ENCODE measurements at places on chromosomes 1 and 21. TPM values are rescaled to one million over a fixed set of nuclear protein-coding genes. Genes with fewer than 3 reads are reported as not detected.

- H3K4me3 ChIP-seq, result no peak overlapping the region
- H3K36me3 ChIP-seq, result peaks cover 96% of the 10 kb centered on the region
- H3K27me3 ChIP-seq, result no peaks in the 10 kb centered on the region
- H3K4me1 ChIP-seq, result peaks cover 11% of the 10 kb centered on the region
- DNase-seq, result peak; percentile 86
Measured at GRCh38 chr1:17419626-17420328, 19.7 kb downstream of the RCC2 start.

ZNF648 gene
- total RNA-seq, result 0.27 TPM

CD101 gene
- total RNA-seq, result 0.35 TPM

DNA sequence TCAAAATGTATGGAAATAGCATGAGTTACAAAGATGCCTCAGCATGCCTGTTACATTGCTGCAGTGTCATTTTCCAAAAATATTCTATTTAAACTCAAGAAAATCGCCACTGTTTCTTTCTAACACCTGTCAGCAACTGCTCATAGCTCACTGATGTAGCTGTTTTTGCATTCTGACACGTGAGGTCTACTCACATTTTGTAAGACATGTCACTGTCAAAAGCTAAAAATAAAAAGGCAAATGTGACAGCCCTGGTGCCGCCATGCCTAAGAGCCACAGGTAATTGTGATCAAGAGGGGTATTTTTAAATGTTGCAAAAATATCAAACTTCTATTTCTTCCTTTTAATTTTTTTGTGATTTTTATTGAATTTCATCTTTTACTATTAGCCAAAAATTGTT, 556.2 kb upstream of the TMPRSS15 start:
- no peak overlapping the region for H3K27ac ChIP-seq
- no peak for DNase-seq
- no peaks in the 10 kb centered on the region for H3K27me3 ChIP-seq

GRCh38 chr1:146032631-146033219, 11.2 kb upstream of the HJV start:
- DNase-seq, result peak; percentile 36
- H3K27me3 ChIP-seq, result no peaks in the 10 kb centered on the region
- H3K4me3 ChIP-seq, result no peak overlapping the region
- H3K4me1 ChIP-seq, result peaks cover 8% of the 10 kb centered on the region

Data from K562 (cell line).